Esophagus squamous epithelium (tissue), 5 donors: ENCODE measurements at places on chromosomes 12 and 14. TPM values are rescaled to one million over a fixed set of nuclear protein-coding genes. Genes with fewer than 3 reads are reported as not detected.

- H3K4me3 ChIP-seq = peak within 1 kb of the TSS; percentile 51
- peaks cover 88% of the 10 kb centered on the region for H3K4me1 ChIP-seq
- no peaks in the 10 kb centered on the region for H3K36me3 ChIP-seq
- no peaks in the 10 kb centered on the region for H3K27me3 ChIP-seq
Observed at GRCh38 chr14:104794993-104795780, at the start of gene AKT1. AKT1 (minus strand) TSS chr14:104795748; CDS start chr14:104792643, 3,105 bp downstream.

GRCh38 chr12:14850929-14851663 lies 7.8 kb upstream of the ART4 start:
- peaks cover 8% of the 10 kb centered on the region for H3K4me1 ChIP-seq
- H3K27ac ChIP-seq = no peak overlapping the region
- H3K27me3 ChIP-seq = no peaks in the 10 kb centered on the region
- no peak overlapping the region for H3K4me3 ChIP-seq
- no peaks in the 10 kb centered on the region for H3K36me3 ChIP-seq

- no peaks in the 10 kb centered on the region for H3K36me3 ChIP-seq
- no peak overlapping the region for H3K4me3 ChIP-seq
- no peak overlapping the region for H3K27ac ChIP-seq
- DNase-seq = no peak
- H3K27me3 ChIP-seq = no peaks in the 10 kb centered on the region
Observed at GRCh38 chr14:87122166-87122565, 870.8 kb downstream of the GALC start.

CMA1 gene
- total RNA-seq = not detected

- H3K27ac ChIP-seq = no peak overlapping the region
- no peak overlapping the region for H3K4me3 ChIP-seq
- no peak for DNase-seq
- H3K36me3 ChIP-seq = no peaks in the 10 kb centered on the region
- H3K27me3 ChIP-seq = no peaks in the 10 kb centered on the region
Observed at GRCh38 chr12:43267818-43268217, 284.2 kb downstream of the ADAMTS20 start.

KRT71 gene
- not detected for total RNA-seq

DNA sequence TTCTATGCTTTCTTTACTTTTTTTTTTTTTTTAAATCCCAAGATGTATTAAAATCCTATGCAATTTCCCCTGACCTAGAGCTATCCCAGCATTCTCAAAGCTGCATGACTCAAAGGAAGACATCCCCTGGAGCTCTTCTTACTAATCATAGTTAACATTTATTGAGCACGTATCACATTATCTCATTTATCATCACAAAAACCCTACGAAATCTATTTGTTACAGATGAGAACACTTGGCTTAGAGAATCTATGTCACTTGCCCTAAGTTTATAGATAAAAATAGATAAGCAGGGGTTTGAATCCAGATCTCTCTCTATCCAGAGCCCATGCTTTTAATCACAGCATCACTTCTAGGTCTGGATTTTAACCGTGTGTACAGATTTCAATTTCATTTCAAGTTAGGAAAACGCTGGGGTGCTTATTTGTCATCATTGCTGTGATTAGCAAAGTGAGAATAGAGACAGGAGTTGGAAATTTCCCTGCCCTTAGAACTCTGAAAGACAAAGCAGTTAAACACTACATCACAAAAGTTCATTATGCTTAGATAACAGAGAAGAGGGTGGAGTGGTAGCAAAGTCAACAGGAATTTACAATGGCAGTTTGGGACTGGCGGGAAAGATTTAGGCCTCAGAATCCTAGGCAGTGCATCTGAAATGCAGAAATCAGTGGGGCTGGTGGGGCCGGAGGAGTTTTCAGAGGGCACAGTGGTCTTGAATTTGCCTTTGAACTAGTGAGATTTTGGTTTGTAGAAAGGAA lies 177.7 kb upstream of the FRMD6 start:
- no peak overlapping the region for H3K4me3 ChIP-seq
- no peak for DNase-seq
- H3K4me1 ChIP-seq = peaks cover 73% of the 10 kb centered on the region
- peak overlapping the region; percentile 89 for H3K27ac ChIP-seq
- H3K27me3 ChIP-seq = no peaks in the 10 kb centered on the region
- no peaks in the 10 kb centered on the region for H3K36me3 ChIP-seq

- no peaks in the 10 kb centered on the region for H3K4me1 ChIP-seq
- no peaks in the 10 kb centered on the region for H3K27me3 ChIP-seq
- H3K36me3 ChIP-seq = no peaks in the 10 kb centered on the region
- no peak overlapping the region for H3K27ac ChIP-seq
- H3K4me3 ChIP-seq = no peak overlapping the region
Observed at GRCh38 chr12:91687052-91688017, 458.3 kb downstream of the BTG1 start.

DPY19L2 gene
- 1.1 TPM for total RNA-seq

DNA sequence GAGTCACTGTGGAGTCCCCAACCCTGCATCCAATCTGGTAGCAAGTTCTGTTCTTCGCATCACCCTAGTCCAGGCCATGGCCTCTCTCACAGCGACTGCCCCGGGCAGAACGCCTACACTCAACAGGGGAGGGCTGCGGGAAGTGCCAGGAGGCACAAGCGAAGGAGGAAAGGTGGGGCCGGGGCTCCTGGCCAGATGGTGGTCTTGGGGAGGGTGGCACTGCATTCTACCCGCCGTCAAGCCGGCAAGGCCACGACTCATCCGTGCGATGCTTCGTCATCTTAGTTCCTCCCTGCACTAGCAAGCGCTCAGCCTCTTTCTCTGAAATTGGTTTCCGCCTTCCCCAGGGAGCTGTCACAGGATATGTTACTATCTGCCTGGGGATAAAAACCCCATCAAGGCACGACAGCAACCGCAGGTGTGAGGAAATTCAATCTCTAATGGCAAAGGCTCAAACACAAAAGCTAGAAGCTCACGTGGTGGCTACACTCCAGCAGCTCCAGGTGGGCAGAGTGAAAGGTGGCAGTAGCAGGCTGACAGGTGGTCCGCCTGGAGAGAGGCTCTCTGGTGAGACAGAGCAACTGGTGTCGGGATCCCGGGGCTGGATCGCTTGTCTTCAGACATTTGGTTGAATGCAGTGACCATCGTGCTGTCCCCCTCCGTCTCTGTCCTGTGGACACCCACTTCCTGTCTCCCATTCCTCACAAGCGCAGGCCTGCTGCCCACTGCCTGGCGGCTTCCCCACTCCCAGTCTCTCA lies 34.1 kb downstream of the ACADS start:
- H3K4me1 ChIP-seq = no peaks in the 10 kb centered on the region
- peaks cover 56% of the 10 kb centered on the region for H3K36me3 ChIP-seq
- H3K27ac ChIP-seq = no peak overlapping the region
- H3K4me3 ChIP-seq = no peak overlapping the region
- H3K27me3 ChIP-seq = no peaks in the 10 kb centered on the region
- no peak for DNase-seq

DNA sequence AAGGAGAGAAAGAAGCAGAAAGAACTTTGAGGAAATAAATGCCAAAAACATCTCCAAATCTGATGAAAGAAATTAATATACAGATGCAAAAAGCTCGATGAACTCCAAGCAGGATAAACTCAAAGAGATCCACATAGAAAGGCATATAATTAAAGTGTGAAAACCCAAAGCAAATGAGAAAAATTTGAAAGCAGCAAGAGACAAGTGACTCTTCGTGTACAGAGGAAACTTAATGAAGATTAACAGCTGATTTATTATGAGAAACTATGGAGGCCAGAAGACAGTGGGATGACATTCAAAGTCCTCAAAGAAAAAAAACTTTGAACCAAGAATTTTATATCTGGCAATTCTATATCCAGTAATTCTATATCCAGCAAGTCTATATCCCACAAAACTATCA lies 163.0 kb upstream of the TMCC3 start:
- no peaks in the 10 kb centered on the region for H3K4me1 ChIP-seq
- H3K36me3 ChIP-seq = no peaks in the 10 kb centered on the region
- no peak for DNase-seq
- H3K27me3 ChIP-seq = no peaks in the 10 kb centered on the region
- no peak overlapping the region for H3K4me3 ChIP-seq

- H3K36me3 ChIP-seq = peaks cover 1% of the 10 kb centered on the region
- H3K4me3 ChIP-seq = no peak overlapping the region
- DNase-seq = no peak
Observed at GRCh38 chr14:71524320-71524982, 407.8 kb upstream of the RGS6 start.

GRCh38 chr12:6914947-6915788 lies 788 bp downstream of the ENO2 start:
- peak overlapping the region; percentile 77 for H3K4me3 ChIP-seq
- peaks cover 13% of the 10 kb centered on the region for H3K4me1 ChIP-seq
- no peak for DNase-seq
- peaks cover 10% of the 10 kb centered on the region for H3K27me3 ChIP-seq

LRRC10 gene
- not detected for total RNA-seq

DNA sequence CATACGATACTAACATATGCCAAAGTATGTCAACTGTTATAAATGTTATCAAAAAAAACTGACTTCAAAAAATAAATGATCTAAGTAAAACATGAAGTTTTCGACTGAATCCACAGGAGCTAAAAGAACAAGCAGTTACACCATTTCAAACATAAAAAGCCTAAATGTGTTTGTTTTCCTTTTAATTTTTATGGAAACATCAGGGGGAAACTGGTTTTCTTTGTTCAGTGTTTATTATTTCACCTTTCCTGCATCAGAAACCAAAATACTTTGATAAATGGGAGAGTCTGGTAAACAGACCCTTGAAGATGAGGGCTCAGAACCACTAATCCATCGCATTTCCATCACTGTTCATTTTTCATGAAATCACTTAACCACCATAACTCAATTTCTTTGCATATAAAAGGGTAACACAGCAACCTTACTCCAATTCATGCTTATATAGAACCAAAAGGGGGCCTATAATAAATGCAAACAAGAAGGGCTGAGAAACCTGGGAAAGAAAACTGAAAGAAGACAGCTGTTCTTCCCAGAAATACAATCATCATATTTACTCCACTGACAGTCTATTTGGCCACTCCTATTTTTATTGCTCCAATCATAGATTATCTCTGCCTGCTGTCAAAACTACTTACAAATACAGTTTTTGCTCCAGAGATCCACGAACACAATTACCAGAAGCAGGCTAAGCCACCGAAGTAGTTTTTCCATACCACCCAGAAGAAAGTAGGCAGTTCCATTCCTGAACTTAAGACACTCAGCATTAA lies 17.0 kb downstream of the FGD6 start:
- H3K4me3 ChIP-seq = no peak overlapping the region
- H3K27ac ChIP-seq = peak overlapping the region; percentile 82
- no peaks in the 10 kb centered on the region for H3K27me3 ChIP-seq
- peaks cover 43% of the 10 kb centered on the region for H3K4me1 ChIP-seq
- no peak for DNase-seq

DNA sequence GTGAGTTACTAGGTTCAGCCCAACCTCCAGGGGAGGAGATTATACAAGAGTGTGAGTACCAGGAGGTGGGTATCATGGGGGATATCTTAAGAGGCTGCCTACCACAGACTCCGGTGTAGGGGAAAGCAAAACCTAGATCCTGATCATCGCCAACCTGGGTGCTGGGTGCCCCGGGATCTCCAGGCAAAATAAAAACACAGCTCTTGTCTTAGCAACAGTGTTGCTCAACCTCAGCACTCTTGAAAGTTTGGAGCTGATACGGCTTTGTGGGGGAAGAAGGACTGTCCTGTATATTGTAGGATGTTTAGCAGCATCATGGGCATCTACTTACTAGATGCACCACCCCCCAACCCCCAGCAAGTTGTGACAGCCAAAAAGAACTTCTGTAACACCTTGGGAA lies 74.5 kb downstream of the CCDC60 start:
- H3K27ac ChIP-seq = no peak overlapping the region
- no peaks in the 10 kb centered on the region for H3K36me3 ChIP-seq
- no peaks in the 10 kb centered on the region for H3K27me3 ChIP-seq
- no peak overlapping the region for H3K4me3 ChIP-seq

- H3K4me1 ChIP-seq = no peaks in the 10 kb centered on the region
- no peaks in the 10 kb centered on the region for H3K36me3 ChIP-seq
- DNase-seq = no peak
- H3K27me3 ChIP-seq = no peaks in the 10 kb centered on the region
Observed at GRCh38 chr12:30357766-30358490, 337.7 kb downstream of the IPO8 start.

GRCh38 chr12:77364400-77364799 lies 299.0 kb upstream of the E2F7 start:
- H3K27me3 ChIP-seq = no peaks in the 10 kb centered on the region
- H3K4me3 ChIP-seq = no peak overlapping the region
- no peaks in the 10 kb centered on the region for H3K36me3 ChIP-seq
- H3K27ac ChIP-seq = no peak overlapping the region
- no peaks in the 10 kb centered on the region for H3K4me1 ChIP-seq
- no peak for DNase-seq

CARMIL3 gene
- 1.2 TPM for total RNA-seq

FGF23 gene
- not detected for total RNA-seq

GRCh38 chr14:61611880-61612630 lies 83.3 kb upstream of the HIF1A start:
- H3K27ac ChIP-seq = no peak overlapping the region
- no peaks in the 10 kb centered on the region for H3K27me3 ChIP-seq
- no peak for DNase-seq
- H3K36me3 ChIP-seq = no peaks in the 10 kb centered on the region
- H3K4me1 ChIP-seq = peaks cover 14% of the 10 kb centered on the region
- no peak overlapping the region for H3K4me3 ChIP-seq

GRCh38 chr12:7485095-7485494 lies 18.5 kb downstream of the CD163 start:
- DNase-seq = no peak
- no peak overlapping the region for H3K4me3 ChIP-seq
- no peaks in the 10 kb centered on the region for H3K4me1 ChIP-seq
- H3K27ac ChIP-seq = no peak overlapping the region

DNA sequence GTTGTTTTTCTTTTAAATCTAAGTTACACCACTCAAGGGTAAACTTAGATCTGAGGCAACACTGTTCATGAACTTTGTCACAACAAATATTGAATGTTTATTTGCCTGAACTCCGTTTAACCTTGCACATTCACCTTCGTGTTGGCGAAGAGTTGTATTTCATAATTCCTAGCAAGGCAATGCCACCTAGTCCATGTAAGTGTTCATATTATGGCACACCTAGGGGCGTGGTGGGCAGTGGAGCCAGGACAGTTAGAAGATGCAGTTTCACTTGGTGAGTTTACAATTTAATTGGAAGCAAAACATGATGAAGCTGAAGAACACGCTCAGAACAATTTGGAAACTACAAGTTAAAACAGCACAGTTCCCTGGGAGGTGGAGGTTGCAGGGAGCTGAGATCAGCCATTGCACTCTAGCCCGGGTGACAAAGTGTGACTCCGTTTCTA lies 30.4 kb upstream of the GNPNAT1 start:
- no peak overlapping the region for H3K27ac ChIP-seq
- H3K36me3 ChIP-seq = no peaks in the 10 kb centered on the region
- DNase-seq = no peak
- H3K4me1 ChIP-seq = no peaks in the 10 kb centered on the region
- no peaks in the 10 kb centered on the region for H3K27me3 ChIP-seq

DNA sequence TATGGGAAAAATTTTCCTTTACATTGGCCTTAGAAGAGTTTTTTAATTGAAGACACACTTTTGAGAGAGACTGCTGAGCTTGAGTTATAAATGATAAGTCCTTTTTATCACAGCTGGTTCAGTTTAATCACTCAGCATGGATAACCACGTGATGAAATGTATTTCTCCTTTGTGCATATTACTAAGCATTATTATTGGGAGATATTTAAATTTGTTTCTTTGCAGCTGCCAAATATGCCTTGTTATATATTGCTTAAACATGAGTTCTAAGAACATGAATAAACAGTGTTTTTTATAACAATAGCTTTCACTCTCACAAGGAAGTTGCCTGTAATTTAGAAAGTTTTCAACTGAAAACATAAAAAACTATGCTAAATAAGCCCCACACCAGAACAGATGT lies 293.5 kb upstream of the LRFN5 start:
- DNase-seq = no peak
- H3K27ac ChIP-seq = no peak overlapping the region
- no peaks in the 10 kb centered on the region for H3K4me1 ChIP-seq
- no peaks in the 10 kb centered on the region for H3K36me3 ChIP-seq
- H3K4me3 ChIP-seq = no peak overlapping the region

SLC38A1 gene
- 88.7 TPM for total RNA-seq
